Endothelial cell (in vitro differentiated cells): ENCODE measurements at places on chromosomes 1 and 21.

DNA sequence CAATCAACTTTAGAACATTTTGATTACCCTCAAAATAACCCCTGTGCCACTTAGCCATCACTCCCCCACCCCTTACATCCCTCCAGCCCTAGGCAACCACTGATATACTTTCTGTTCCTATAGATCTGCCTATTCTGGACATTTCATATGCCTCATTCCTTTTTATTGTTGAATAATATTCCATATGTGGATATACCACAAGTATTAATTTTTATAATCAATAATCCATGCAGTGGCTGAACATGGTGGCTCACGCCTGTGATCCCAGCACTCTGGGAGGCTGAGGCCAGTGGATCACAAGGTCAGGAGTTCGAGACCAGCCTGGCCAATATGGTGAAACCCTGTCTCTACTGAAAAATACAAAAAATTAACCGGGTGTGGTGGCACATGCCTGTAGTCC is 20.1 kb upstream of the MED18 start:
- DNase-seq, result no peak

- DNase-seq, result no peak
Observed at GRCh38 chr1:241332987-241333386, 24.0 kb downstream of the RGS7 start.

- DNase-seq, result no peak
Observed at GRCh38 chr1:43836267-43836951, 97.2 kb upstream of the ARTN start.

DNA sequence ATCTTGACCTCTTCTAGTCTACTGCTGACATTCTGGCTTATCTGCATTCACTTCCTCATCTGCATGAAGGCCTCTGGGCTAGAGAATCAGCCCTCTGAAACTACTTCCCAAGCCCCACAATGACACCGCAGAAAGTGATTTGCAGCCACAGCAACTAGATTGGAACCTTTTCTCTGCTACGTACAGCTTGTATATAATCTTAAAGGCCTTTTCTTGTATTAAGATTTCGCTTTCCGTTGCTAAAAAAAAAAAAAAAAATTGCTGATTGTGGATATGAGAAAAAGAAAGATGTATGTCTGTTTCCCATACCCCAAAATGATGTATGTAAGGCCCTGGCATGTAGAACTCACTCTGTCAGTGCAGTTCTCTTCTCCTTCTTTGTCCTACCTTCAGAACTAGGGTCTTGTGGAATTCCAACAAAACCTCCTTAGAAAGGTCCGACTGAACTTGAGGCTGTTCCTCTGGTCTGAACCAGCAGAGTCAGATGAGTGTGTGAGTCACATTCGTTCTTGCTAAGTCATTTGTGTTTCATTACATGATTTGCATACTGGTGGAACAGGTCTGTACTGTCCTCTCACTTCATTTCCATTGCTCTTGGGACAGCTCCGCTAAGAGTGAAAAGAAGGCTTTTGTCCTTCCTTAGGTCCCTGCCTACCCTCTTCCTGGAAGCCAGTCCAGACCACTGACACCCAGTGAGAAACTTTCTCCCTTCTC is 62.7 kb downstream of the PLPP3 start:
- no peak for DNase-seq

GRCh38 chr1:240646571-240647240 is 34.8 kb upstream of the GREM2 start:
- no peak for DNase-seq

DNA sequence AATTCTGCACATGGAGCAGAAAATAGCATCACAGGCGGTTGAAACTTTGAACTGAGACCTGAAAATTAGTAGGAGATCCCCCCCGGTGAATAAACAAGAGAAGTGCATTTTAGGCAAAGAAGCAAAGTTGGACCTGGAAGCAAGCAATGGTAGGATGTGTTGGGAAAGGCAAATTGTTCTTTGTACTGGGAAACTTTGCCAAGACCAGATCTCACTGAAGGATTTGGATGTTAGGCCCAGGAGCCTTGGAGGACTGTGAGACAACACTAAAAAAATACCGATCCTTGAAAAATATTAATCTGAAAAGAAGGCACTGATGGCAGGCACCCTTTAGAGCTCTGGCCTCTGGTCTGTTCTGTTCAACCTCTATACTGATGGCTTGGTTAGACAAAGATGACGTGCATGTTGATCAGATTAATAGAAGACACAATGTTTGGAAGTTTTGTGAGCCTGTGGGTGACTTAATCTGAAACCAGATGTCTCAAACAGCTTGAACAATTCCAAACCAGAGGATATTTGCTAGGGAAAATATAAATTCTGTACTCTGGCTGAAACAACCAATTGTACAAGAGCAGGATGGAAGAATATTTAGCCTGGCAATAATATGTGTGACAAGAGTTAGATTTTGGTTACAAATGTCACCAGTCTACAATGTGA is 108.4 kb downstream of the ROR1 start:
- no peak for DNase-seq

DNA sequence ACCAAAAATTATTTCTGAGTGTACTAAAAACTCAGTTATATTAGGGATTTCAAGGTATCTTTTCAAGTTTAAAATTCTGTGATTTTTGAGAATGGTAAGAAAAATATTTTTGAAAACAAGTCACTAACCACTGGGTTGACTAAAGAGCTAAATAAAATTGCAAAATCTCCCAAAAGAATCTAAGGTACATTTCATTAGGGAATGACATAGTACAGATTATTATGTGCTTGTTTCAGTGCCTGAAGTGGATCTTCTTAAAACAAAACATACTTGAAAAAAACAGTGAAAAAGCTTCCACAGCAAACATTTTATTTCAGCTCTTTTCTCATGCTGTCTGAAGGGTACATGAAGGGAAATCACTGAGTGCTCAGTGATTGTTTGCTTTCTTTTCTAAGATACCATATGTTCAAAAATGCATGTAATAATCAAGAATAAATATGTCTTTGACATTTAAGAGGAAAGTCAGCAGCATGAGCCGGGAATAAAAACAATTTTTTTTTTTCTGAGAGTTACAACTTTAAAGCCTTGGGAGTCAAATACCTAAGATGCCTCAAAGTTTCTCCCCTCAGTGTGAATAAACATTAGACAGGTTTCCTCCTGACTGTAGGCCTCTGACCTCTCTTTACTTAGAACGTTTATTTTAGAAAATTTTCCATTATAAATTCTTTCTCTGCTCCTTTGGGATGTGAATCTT is 200.7 kb downstream of the KCNT2 start:
- DNase-seq, result no peak

DNA sequence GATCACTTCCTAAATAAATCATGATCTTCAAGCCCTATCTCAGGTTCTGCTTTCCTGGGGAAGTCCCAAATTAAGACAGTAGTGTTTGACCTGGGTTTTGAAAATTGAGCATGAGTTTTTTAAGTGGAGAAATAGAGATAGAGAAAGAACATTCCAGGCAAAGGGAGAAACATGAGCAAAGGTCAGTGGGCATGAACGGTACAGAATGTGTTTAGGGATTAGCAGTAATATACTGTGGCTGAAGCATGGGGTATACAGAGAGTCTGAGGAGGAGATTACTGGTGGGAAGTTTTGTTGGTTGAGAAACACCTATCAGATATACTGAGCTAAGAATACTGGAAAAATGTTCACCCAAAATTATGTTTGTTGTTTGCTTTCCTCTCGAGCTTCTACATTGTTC is 15.2 kb upstream of the MYSM1 start:
- DNase-seq, result no peak

GRCh38 chr21:42892582-42892930 is 553 bp upstream of the NDUFV3 start:
- no peak for DNase-seq

DNA sequence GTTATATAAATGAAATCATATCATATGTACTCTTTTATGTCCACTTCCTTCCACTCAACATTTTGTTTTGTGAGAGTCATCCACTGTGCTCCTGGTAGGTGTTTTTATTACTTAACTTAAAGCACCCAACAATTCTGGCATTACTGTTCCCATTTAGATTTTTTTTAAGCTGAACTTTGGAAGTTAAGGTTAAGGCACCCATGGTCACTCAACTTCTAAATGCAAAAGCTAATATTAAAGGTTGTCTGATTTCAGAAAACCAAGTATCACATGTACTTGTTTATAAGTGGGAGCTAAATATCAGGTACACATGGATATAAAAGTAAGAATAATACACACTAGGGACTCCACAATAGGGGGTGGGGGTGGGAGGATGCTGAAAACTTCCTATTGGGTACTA is 42.7 kb downstream of the SCMH1 start:
- no peak for DNase-seq

DNA sequence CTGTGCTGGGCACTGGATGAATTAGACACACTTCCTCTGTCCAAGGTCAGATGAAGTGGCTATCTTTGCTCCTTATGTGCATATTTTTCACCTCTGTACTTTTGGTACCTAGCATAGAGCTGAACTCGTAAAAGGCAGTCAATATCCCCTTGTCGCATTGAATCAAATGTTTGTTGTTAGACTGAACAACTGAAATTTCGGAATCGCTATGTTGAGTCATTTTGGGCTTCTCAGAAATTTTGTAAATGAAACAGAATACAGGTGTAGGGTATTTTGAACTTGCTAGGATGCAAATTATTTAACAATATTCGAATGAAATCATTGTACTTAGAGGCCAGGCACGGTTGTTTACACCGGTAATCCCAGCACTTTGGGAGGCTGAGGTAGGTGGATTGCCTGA is 48.0 kb downstream of the PDE4B start:
- no peak for DNase-seq

- DNase-seq, result no peak
Observed at GRCh38 chr1:151512801-151513625, 1.8 kb downstream of the CGN start.
